AG04449 (cell line): ENCODE measurements at places on chromosomes 2 and 18.

DNA sequence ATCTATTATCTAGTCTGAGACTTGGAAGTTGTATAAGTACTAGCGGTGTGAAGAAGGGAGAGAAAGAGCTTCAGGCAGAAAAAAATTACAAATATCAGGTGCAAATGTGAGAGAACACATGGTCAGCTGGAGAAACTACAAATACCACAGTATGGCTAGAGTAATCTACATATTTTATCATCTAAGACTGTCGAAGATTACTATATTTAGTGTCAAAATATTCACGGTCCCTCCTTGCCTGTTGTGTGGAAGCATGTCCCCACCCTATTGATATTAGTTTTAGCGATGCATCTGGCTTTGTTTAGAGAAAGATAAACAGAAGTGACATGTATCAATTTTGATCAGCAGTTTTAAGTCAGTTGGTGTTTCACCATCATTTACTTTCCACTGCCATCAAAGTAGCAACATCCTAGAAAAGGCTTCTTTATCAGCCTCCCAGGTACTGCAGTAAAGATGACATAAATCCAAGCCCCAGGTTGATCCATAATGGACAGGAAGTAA is 90.5 kb upstream of the ITGA4 start:
- DNase-seq, result no peak

DNA sequence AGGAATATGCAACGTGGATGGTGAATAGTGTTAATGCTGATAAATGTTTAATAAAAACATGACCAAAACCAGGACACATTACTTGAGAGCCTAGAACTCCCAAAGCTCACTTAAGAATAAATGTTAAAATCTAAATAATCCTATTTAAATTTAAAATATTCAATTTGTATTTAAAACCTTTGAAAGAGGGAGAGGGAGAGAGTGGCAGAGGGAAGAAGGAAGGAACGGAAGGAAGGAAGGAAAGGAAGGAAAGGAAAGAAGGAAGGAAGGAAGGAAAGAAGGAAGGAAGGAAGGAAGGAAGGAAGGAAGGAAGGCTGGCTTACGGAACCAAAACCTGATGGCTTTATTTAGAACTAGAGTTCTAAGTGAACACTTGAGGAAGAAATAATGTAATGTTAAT is 324.1 kb upstream of the SYT4 start:
- no peak for DNase-seq

- no peak for DNase-seq
Measured at GRCh38 chr2:224846686-224847085, 130.5 kb upstream of the CCDC195 start.

GRCh38 chr2:135265960-135266490 is 213.9 kb downstream of the RAB3GAP1 start:
- DNase-seq, result no peak

DNA sequence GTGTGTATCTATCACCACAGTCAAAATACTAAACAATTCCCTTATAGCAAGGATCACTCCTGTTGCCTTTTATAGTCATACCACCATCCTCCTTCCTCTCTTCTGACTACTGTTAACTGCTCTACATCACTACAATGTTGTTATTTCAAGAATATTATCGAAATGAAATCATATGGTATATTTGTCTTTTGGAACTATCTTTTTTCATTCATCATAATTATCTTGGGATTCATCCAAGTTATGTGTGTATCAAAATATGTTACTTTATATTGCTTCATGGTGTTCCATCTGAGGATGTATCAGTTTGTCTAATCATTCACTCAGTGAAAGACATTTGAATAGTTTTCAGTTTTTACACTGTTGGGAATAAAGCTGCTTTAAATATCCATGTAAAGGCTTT is 1423.0 kb upstream of the PIK3C3 start:
- no peak for DNase-seq

DNA sequence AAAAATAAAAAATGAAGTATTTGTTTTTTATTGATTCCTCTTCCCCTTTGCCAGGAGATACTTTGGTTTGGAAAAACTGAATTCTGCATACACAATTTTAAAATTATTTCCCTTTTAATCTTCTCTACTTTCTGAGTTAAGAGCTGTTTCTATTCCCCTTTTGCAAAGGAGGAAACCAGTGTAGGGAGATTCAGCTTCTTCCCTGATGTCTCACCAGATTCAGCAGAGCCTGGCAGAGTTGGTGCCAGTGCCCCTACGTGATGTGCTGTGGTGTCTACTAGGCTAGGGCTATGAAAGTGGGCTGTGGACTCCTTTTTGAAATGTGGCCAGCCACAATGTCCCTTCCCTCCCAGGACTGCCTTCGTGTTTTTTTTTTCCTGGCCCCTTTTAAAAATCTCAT is 2.4 kb downstream of the RPE start:
- no peak for DNase-seq

DNA sequence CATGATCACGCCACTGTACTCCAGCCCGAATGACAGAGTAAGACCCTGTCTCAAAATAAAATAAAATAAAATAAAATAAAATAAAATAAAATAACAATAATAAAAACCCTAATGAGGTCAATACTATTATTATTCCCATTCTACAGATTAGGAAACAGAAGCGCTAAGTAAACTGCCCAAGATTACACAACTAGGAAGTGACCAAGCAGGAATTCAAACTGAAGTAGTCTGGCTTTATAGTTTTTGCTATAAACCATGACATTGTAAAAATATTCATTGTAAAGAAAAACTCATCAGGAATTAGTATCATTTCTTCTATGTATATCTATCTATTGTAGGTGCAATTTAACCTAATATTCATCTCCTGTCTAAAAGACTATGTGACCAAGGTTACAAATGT is 1.2 kb downstream of the PLEKHM3 start:
- no peak for DNase-seq

- no peak for DNase-seq
Measured at GRCh38 chr2:36819095-36819711, 122.7 kb downstream of the VIT start.

GRCh38 chr18:25350489-25351251 is 1.3 kb downstream of the ZNF521 start:
- DNase-seq, result no peak

GRCh38 chr2:28088970-28089369 is 198.4 kb downstream of the BABAM2 start:
- DNase-seq, result no peak

- no peak for DNase-seq
Measured at GRCh38 chr2:108634576-108635160, 84.6 kb upstream of the RANBP2 start.

GRCh38 chr2:66000901-66001300 is 434.0 kb upstream of the MEIS1 start:
- no peak for DNase-seq

DNA sequence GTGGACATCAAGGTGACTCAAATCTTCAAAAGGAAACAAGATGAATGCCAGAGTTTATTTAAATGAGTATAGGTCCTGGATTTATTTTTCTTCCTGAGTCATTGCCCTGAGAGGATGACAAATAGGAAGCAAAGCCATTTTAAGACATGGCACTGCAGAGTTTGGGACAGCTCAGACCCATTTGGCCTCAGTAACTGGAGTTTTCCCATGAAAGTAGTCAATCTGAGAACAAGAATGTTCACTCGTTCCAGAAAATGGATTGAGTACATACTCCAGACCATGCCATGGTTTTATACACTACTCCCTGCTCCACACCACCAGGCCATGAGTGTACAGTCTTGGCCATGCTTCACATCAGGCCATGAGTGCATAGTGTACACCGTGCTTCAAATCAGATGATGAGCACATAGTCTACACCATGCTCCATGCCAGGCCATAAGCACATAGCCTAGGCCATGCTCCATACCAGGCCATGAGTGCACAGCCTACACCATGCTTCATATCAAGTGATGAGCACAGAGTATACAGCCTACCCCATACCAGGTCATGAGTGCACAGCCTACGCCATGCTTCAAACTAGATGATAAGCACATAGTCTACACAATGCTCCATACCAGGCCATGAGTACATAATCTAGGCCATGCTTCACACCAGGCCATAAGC is 202.4 kb downstream of the FBXO15 start:
- DNase-seq, result no peak
